T-helper 2 cell (primary cell): ENCODE measurements at places on chromosomes 11 and 22.

- DNase-seq, result no peak
Measured at GRCh38 chr22:49850959-49851802, 2.5 kb upstream of the ZBED4 start.

DNA sequence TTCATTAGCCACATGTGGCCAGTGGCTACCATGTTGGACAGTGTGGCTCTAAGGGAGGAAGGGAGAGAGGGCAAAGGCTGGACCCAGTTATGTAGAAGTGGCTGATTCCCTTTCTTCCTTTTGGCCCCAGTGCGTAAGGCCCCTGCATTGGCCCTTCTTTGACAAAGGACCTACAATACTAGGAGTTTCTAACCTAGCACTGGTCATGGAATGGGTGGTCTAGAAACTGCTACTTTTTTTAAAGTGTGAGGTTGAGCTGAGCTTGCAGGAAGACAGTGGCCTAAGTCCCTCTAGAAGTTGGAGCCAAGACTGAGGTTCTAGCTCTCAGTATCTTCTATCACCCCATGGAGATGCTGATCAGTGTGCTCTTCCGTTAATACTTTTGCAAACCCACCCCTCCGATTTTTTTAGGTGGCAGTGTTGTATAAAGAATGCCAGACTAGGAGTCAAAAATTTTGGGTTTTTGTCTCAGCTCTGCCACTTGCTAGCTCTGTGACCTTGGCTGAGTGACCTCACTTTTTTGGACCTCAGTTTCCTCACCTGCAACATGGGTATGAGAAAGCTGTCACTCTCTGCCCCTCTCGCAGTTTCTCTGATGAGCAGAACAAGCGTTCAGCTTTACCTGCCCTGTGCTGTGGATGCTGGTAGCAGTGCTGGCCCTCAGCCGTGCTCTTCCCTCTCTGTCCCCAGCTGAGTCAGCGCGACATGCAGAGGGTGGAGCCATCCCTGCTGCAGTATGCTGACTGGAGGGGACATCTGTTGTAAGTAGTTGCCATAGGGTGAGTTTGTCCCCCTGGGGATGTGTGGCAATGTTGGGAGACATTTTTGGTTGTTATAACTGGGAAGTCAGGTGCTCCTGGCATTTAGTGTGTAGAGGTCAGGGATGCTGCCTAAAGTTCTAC lies 6.9 kb downstream of the ACCS start:
- DNase-seq, result no peak

DNA sequence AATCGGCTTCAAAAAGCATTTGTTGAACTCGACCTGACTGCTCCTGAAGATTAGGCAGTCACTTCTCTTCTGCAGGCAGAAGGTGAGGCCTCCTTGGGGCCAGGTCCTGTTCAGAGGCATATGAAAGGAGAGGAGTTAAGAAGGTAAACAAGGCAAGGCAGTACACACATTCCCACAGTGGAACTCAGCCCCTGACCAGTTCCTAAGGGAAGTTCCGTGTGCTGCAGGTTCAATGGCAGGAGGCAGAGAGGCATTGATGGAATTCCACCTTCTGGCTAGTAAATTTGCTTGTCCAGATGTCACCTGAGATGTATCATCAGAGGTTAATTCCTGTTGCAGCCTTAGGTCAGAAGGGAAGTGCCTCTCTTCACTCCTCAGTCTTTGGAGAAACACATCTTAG lies 337.0 kb upstream of the MTNR1B start:
- no peak for DNase-seq

GRCh38 chr22:43823353-43823908 lies 11.3 kb upstream of the EFCAB6 start:
- no peak for DNase-seq

DNA sequence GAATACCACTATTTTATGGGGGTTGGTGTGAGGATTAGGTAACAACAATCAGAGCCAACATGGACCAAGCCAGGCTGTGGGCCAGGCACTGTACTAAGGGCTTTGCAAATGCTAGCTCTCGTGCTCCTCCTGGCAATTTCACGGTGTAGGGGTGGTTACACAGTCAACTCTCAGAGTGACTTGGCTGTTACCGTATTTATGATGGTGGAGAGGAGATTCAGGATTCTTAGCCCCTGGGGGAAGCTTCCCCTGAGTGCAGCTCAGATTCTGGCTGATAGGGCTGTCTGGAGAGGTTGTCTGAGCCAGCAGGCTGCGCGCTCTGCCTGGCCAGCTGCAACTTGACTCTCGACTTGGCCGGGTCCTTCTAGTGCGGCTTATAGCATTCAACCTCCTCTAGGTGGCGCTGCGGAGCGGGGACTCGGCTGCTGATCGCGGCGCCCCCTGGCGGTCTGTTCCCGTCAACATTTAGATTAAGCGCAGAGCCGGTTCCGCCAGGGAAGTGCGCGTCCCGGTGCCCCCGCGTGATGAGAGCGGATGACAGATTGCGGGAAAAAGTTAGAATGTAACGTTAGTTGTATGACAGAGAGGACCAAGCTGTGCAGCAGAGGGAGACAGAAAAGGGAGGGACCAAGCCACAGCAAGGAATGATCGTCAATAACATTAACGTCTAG lies 4.5 kb upstream of the NCF4 start:
- DNase-seq, result peak; percentile 98

GRCh38 chr11:120510406-120511115 lies 987 bp upstream of the GRIK4 start:
- DNase-seq, result no peak

DNA sequence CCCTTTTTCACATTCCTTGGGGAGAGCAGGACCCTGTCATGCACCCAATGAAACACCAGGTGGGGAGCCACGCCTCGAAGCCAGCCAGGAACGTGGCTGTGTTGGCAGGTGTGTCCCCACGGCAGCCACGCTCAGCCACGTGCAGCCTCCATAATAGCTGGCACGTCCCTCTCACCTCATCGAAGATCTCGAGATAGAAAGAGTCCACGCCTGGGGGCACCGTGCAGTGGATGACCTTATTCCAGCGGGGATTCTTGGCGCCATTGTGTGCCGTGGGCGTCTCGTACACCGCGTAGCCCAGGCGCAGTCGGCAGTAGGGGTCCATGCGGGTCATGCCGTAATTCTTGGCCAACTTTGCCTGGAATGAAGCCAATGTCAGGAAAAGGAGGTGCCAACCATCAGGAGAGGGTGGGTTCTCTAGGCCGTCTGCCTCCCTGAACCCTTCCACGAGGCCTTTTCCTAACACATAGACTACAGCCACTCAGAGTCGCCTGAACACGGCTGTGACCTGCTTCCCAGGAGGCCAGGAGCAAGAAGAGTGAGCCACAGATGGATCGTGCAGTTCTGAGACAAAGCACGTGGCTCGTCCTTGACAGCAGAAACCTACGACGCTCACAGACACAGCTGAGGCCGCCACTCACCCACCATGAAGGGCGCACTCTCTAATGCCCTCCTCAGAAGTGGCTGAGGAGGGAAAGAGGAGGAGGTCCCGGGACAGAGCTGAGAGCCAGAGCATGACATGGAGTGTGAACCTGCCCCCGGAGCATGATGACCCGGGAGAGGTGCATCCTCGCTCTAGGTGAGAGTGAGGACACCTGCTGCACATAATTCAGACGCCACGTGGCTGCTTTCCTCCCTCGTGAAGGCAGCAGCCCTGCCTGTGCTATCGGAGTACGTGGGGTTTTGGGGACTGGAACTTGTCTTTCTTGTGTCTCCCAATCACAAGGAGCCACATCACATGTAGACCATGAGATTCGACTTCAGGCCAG lies 19.1 kb downstream of the TOLLIP start:
- no peak for DNase-seq

- no peak for DNase-seq
Measured at GRCh38 chr11:44047931-44048431, at the start of gene ACCSL. ACCSL (plus strand) TSS chr11:44047981; CDS start chr11:44048037, 56 bp downstream.

- no peak for DNase-seq
Measured at GRCh38 chr11:117710211-117710610, 86.8 kb downstream of the DSCAML1 start.

DNA sequence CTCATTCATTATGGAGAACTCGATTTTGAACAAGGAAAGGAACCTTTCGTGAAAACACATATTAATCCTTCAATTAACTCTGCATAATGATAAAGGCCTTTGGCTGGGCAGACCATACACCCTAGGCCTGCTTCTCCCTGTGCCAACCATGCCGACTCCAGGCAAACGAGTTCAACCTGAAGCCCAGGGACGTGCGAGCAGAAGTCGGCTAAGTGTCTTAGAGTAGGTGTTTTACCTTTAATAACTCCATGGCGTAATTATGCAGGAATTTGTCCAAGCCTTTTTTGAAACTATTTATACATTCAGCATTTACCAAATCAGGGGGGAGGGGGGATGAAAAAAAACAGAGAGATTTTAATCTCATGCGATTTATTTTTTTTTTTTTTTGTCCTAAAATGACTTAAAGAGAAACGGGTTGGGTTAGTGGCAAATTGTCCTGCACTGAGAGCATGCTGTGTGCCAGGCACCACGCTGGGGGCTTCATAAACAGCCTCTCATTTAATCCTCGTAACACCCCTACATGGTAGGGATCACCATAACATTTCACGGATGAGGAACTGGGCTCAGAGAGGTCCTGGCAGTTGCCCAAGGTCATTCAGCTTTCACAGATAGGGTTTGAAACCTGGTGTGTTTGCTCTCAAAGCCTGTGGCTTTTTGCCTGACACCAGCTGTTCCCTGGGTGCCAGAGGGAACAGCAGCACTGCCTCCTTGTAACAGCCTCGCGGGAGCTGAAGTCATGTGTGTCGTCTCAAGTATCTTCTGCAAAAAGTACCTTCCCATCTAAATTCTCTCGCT lies 423.9 kb downstream of the MN1 start:
- DNase-seq, result no peak

DNA sequence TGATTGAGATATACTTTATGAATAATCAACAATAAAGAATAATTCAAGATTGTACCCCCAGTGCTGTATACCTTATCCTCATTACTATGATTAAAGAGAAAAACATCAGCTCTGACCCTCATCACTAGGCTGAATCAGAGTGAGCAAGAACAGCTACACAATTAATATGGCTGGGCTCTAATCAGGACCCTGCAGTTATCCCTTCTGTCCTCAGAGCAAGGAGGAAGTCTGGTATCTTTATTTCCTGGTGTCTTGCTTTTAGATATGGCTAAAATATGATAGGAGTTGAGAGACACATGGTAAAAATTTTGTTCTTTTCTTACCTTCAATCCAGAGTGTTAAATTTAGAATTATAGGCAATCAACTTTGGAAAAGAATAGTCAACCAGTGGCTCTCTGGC lies 28.6 kb upstream of the GAB2 start:
- no peak for DNase-seq

GRCh38 chr22:35458547-35459422 lies 58.8 kb downstream of the MCM5 start:
- no peak for DNase-seq

DNA sequence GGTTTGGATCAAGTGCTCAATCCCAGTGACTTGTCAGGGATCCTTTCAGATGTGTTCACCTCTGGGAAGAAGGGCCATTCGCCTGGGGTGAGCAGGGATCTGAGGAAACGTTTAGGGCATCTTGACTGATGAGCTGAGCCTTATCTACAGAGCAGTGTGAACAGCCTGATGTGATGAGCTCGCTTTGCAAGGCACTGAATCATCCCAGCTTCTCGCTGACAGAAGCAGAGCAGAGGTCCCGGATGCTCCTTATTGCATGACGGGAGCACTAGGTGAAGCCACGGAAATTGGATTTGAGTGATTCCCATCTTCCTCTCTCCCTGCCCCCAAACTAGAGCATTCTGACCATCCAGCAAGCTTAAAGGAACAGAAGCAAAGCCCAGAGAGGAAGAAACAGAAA lies 46.5 kb downstream of the SEZ6L start:
- no peak for DNase-seq

GRCh38 chr11:131750152-131750551 lies 379.7 kb downstream of the NTM start:
- DNase-seq, result no peak

- DNase-seq, result no peak
Measured at GRCh38 chr11:57639321-57640067, 10.2 kb downstream of the YPEL4 start.

GRCh38 chr11:74138572-74138971 lies 32.2 kb downstream of the C2CD3 start:
- no peak for DNase-seq

DNA sequence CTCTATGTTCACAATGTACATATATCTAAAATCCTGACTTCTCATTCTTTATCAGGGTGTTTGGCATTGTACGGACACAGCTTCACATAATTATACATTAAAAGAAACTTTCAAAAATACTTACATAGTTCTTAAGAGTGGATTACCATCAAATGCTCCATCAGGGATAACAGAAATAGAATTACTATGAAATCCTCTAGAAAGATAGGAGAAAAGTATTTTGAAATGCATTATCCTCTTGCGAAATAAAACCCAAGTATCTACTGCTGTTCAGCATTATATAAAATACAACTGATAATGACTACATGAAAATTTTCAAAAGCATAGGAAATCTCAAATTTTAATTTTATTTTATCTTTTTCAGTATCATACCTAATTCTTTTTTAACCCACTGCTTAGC lies 17.8 kb upstream of the CCDC34 start:
- no peak for DNase-seq

GRCh38 chr11:46674463-46675287 lies 25.7 kb downstream of the ARHGAP1 start:
- no peak for DNase-seq

GRCh38 chr22:18984564-18984963 lies 48.5 kb upstream of the PRODH start:
- DNase-seq, result no peak

DNA sequence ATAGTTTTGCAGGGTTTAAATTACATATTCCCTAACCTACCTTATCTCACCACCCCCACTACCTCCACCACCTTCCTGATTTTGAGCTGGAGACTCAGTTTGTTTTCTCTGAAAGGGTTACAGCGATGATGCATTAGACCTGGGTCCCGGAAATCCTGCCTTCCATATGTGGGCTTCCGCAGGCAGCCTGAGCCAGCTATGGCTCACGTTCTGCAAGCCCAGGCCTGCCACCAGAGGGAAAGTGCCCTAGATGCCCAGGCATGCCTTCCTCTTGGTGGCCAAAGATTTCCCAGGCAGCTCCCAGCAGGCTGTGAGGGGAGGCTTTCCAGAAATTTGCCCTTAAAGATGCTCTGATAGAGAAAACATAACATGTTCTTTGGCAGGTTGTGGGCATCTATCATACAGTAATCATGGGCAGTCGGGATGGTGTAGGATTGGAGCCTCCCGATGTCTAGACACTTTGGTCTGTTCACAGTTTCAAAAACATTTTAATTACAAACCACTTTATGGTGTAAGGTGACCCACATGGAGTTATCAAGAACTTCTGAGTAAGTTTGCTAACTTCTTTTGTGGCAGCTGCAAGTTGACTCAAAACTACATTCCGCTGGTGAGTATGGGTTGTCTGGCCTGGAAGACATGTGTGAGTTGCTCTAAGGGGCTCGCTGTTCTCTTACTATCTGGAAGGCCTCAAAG lies 79.3 kb downstream of the MICAL2 start:
- peak; percentile 49 for DNase-seq

- DNase-seq, result peak; percentile 59
Measured at GRCh38 chr11:13486926-13487660, 8.7 kb downstream of the PTH start.

- DNase-seq, result no peak
Measured at GRCh38 chr11:66316849-66317251, at the start of gene CD248. CD248 (minus strand) TSS chr11:66317044; CDS start chr11:66317027, 17 bp downstream.

DNA sequence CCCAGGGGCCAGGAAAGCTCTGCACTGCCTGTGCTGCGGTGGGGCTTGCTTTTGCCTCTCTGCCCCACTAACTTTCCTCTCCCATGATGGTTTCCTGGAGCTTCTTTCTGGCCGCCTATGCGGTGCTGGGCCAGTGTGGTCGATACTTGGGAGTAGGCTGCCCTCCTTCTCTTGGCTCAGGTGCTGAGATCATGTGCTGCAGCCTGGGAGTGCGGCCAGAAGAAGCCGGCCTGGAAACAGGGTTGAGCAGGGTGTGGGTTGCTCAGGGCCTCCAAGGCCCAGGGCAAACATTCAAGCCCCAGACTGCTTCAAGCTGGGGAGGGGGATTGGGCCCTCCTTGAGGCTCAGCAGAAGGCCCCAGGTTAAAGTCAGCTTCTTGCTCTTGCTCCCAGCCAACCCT lies 125.0 kb downstream of the NTM start:
- DNase-seq, result no peak
